ENCODE measurements at places on chromosomes 7 and 10. TPM values are rescaled to one million over a fixed set of nuclear protein-coding genes. Genes with fewer than 3 reads are reported as not detected.

PDE6C gene
- not detected for total RNA-seq

LRRD1 gene
- total RNA-seq: not detected

PBLD gene
- total RNA-seq: 10.1 TPM

PAX2 gene
- not detected for total RNA-seq

DNA sequence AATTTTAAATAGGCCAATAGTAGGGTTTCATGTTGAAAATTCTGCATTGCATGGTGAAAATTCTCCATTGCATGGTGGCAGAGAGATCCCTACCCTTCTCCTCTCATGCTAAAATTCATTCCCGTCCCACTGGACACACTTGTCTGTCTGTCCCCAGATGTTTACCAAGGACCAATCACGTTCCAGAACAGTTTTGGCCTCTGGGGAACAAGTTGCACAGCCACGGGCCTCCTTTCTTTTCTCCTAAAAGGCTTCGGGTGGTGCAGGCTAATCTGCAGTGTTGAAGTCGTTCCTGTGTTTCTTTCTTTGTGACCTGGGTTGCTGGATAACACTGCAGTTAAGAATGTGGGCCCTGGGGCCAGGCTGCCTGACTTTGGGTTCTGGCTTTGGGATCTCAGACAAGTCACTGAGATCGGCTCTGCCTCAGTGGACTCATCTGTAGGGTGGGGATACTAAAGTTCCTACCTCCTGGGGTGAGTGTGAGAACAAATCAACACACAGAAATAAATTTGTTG is 113.1 kb upstream of the FAM204A start:
- DNase-seq: no peak

- DNase-seq: no peak
Observed at GRCh38 chr10:17888189-17888588, 63.5 kb upstream of the SLC39A12 start.

All from HFFc6 (cell line).